ENCODE measurements at places on chromosomes 13 and 19. TPM values are rescaled to one million over a fixed set of nuclear protein-coding genes. Genes with fewer than 3 reads are reported as not detected.
A peak's percentile ranks its signal among the peaks of the same experiment; 100 is the strongest.

DNA sequence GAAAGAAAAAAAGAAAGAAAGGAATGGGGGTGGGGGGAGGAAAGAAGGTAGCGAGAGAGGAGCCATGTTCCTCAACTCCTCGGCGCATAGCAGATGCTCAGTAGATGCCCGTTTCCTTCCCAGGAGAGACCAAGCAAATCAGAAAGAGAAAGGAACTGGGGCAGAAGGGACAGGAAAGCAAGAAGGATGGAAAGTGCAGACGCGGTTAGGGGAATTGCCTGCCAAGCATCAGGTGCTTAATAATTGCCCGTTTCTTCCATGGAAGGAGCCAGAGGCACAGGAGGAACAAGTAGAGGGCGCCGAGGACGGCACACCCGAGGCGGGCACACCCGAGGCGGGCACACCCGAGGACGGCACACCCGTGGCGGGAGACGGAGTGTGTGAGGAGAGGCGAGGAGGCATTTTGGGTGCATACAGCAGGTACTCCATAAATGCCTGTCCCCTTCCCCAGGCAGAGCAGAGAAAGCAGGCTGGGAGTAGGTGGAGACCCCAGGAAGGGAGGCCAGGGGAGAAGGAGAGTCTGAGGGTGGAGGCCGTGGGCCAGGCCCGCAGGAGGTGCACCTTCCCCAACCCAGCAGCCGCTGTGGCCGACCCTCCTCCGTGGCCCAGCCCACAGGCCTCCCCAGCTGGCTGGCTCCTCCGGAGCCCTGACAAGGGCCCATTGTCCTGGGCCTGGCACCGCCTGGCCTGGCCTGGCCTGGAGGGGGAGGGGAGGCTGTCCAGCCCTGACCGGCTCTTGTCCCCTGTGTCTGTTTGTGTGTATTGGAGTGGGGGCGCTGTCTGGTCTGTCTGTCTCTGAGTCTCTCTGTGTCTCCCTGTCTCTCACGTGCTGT lies 14.6 kb downstream of the JOSD2 start:
- DNase-seq: no peak

- DNase-seq: no peak
Measured at GRCh38 chr13:73038064-73038463, 20.7 kb upstream of the KLF5 start.

The PDE4C gene
- 1.7 TPM for total RNA-seq

- DNase-seq: no peak
Measured at GRCh38 chr19:49801401-49801888, 11.6 kb downstream of the FUZ start.

The CPB2 gene
- 0.28 TPM for total RNA-seq

GRCh38 chr13:111265701-111266035 lies 54.8 kb upstream of the TEX29 start:
- no peak for DNase-seq

- no peak for DNase-seq
Measured at GRCh38 chr13:21745307-21745706, 74.4 kb downstream of the FGF9 start.

DNA sequence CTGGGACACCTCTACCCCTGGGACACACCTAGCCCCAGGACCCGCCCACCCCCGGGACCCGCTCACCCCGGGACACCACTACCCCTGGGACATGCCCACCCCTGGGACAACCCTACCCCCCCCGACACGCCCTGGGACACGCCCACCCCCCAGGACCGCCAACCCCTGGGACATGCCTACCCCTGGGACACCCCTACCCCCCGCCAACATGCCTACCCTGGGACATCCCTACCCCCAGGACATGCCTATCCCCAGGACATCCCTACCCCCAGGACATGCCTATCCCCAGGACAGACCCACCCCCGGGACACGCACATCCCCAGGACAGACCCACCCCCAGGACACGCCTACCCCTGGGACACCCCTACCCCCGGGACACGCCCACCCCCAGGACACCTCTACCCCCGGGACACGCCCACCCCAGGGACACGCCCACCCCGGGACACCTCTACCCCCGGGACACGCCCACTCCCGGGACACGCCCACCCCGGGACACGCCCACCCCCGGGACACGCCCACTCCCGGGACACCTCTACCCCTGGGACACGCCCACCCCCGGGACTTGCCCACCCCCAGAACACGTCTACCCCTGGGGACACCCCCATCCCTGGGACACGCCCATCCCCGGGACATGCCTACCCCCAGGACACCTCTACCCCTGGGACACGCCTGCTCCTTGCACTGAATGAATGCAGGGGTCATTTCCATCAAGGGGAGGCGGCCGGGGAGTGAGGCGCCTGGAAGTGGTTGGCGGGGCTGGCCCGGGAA lies 32.3 kb downstream of the ADPRHL1 start:
- DNase-seq: no peak

DNA sequence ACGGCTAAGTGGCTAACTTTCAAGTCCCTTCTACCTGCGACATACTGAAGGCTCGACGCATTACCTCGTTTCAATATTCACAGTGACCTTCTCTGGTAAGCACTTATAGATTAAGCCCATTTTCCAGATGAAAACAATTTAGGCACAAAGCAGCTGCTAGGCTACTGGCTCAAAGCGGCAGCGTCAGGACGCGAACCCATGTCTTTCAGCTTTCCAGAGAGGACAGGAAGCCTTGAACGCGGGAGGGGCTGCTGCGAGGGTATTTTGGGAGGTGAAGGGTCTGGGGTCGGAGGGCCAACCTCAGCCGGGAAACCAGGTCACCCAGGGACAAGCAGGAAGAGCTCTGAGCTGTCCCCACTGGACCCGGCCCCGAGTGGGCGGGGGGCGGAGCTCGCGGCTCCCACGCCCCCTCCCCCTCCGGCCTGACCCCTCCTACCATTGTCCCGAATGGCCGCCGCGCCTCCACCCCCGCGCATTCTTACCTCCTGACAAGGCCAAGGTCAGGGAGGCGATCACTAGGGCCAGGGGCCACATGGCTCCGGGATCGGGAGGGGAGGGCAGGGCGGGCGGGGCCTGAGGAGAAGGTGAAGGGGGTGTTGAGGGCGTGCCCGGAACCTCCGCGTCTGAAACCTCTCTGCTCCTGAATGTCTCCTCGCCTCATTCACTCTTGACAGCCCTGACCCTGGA lies at the start of gene KLK13:
Gene KLK13, minus strand, starts transcription at position 559 of the 687 bp plus-strand sequence. Its CDS starts 25 bp downstream, at position 534.
- no peak for DNase-seq

DNA sequence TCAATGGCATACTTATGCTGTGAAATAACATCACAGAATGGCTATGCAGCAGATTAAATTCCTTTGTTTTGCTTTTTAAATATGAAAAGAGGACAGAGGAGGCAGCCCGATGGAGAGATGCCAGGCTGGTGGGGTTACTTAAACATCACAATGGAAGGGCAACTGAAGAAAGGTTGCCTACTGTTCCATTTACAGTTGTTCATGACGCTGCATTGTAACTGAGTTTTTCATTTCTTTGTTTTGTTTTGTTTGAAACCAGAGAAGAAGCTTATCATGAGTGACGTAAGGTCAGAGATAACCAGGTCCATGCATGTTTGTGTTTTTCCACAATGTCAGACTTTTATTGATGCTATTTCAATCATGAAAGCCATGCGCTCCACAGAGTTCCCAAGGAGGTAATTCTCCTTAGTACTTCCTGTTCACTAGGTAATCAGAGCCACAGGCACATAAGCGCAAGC lies 273.8 kb downstream of the LHFPL6 start:
- no peak for DNase-seq

- DNase-seq: no peak
Measured at GRCh38 chr13:113186061-113186900, 22.2 kb downstream of the PCID2 start.

GRCh38 chr19:38710928-38711725 lies 33.1 kb downstream of the CAPN12 start:
- DNase-seq: no peak

The PSG1 gene
- not detected for total RNA-seq

- DNase-seq: no peak
Measured at GRCh38 chr19:8484331-8484894, 18.0 kb downstream of the PRAM1 start.

The ZNF468 gene
- 92.2 TPM for total RNA-seq

The NKPD1 gene
- total RNA-seq: not detected

GRCh38 chr19:21482863-21483276 lies 22.5 kb upstream of the ZNF429 start:
- peak; percentile 64 for DNase-seq

Measured in uterus (tissue), 4 donors.